ENCODE measurements at places on chromosomes 12 and 14.

DNA sequence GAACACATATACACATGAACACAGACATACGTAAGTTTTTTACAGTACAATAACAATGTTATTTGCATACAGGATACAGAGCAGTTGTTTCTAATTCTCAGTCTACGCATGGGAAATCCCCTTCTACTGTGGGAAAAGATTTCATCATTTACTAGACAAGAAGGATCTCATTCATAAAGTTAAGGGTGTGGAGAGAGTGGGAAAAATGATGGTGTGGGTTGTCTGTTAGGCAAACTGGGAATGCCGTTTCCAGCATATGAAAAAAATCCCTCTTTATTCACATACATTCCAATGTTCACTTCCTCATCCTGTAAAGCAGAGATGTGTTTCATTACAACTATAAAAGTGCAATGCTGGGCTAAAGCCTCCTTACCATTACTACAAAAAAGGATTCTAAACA lies 120.9 kb downstream of the SINHCAF start:
- DNase-seq: no peak

DNA sequence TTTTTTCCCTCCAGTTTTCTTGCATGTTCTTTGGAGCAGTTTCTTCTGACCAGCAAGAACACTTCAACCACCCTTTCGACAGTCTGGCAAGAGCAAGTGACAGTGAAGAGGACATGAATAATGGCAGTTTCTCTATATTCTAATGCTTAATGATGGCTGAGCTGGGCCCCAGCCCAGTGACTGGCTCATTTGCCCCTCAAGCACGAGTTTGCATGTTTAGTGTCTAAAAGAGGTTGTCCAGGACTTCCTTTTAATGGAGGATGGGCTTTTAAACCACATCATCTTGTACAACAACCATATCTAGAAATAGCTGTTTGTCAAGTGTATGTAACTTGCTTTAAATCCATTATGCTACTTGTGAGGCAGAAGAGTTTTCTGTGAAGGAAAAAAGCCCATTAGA lies 28.4 kb downstream of the RAD9B start:
- DNase-seq: no peak

- no peak for DNase-seq
Measured at GRCh38 chr12:131004166-131004565, 50.5 kb downstream of the ADGRD1 start.

GRCh38 chr12:22412581-22412980 lies 78.1 kb upstream of the ST8SIA1 start:
- DNase-seq: no peak

DNA sequence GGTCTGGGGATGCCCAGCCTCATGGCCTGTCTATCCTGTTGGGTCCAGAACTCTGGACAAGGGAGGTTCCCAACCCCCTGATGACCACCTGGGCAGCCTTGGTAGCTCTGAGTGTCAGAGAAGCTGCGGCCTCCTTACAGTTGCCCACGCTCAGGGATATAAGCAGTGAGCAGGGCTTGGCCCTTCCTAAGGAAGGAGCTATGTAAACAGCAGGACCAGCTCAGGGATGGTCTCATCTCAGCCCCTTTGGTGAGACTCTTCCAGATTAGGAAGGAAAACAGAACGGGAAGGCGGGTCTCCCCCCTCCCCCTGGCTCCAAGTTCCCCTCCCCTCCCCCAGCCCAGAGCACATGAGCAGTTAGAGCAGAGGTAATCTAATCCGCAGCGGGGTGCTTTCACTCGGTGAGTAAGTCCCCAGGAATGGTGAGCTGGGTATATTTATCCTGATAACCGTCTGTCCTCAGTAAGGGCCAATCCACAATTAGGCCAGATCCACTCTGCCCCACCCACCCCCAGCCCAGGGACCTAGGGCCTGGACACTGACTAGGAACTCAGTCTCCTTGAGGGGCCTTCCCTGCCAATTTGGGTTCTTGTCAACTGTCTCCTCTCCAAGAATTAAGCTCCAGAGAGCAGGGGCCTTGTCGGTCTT lies 29.5 kb upstream of the RPLP0 start:
- DNase-seq: no peak

- no peak for DNase-seq
Measured at GRCh38 chr12:24212496-24212895, 263.0 kb upstream of the SOX5 start.

GRCh38 chr14:24430682-24431568 lies 1.2 kb downstream of the KHNYN start:
- DNase-seq: peak; percentile 28

GRCh38 chr14:104048758-104049507 lies 36.6 kb upstream of the ASPG start:
- DNase-seq: no peak

- DNase-seq: no peak
Measured at GRCh38 chr14:54366736-54367735, 29.8 kb upstream of the CDKN3 start.

DNA sequence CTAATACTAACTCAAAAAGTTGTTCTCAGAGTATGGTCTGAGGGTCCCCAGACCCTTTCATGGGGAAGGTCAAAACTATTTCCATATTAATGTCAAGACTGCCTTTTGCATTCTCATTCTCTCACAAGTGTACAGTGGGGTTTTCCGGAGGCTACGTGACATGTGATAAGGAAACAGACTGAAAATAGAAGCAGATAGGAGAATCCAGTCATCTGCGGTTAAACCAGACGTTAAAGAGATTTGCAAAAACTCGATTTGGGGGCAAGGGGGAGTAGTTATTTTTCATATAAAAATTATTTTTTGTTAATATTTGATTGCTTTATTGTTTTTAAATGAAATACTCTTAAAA lies 1.0 kb upstream of the NAP1L1 start:
- no peak for DNase-seq

DNA sequence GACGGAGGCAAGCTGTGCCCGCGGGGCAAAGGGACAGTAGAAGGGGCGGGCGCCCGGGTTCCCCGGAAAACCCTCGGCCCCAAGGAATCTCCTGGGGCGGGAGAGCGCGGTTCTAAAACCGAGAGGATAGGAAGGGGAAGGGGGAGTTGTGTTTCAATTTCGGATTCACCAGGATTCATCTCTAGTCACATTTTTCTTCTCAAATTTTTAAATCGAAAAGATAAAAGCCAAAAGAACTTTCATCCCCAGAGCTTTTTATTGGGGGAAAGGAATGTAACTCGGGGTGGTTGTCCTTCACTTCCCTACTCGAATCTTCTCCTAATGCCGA lies 1.4 kb downstream of the BMP4 start:
- DNase-seq: no peak

DNA sequence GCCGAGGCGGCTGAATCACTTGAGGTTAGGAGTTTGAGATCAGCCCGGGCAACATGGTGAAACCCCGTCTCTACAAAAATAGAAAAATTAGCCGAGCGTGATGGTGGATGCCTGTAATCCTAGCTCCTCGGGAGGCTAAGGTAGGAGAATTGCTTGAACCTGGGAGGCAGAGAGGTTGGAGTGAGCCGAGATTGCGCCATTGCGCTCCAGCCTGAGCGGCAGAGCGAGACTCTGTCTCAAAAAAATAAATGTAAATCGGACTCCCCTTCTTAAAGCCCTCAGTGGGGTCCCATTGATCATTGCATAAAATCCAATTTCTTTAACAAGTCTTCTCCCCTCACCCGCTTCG lies 908 bp downstream of the TDP1 start:
- no peak for DNase-seq

DNA sequence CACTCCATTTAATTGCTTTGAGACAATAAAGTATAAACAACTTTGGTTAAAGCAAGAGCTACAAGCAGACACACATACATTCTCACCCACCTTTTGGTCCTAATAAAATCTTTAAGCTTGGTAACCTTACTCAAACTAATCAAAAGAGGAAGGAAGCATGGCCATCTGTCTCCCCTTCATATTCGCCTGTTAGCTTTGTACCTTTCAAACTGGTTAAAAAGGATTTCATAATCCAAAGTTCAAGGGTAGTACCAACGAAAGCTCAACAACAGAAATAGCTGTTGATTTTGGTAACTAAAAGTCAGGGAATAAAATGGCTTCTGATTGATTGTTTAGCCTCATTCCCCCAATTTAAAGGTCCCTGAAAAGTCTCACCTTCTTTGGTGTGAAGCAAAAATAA lies 456.9 kb downstream of the BCAT1 start:
- DNase-seq: no peak

DNA sequence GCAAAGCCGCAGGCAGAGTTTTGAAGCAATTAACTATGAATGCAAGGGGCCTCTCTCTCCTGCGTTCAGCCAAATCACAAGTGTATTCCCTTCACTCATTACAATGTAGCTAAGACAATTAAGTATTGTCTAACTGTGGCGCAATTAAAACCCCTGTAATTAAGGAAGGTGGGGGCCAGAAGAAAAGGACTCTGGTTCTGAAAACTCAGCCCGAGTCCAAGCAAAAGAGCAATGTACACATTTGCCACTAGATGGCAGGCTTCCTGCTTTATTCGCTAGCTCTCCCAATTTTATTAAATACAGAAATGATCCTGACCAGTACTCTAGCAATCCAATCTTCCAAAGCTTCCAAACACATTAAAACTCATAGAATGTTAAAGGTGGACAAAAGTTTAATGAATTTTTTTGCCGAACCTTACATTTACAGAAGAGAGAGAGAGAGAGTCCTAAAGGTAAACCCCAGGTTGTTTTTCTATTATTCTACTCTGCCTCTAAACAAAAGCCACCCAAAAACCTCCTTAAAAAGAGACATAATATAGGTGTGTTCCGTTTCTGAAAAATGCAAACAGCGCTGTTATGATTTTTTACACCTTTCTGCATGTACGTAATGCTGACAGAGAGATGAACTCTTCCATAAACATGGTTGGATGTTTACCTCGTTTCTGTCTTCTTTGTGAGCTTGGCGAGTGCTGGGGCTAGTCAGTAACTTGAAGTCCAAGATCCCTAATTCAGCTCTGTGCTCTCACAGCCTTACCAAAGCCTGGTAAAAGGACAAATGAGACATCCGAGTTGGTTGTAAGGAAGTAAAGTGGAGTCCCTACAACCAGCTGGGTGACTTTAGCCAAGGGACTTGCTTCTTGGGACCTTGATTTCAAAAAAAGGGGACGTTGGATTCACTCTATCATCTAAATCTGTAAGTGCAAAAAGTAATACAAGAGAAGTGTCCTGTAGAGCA lies 50.9 kb upstream of the VASH1 start:
- no peak for DNase-seq

DNA sequence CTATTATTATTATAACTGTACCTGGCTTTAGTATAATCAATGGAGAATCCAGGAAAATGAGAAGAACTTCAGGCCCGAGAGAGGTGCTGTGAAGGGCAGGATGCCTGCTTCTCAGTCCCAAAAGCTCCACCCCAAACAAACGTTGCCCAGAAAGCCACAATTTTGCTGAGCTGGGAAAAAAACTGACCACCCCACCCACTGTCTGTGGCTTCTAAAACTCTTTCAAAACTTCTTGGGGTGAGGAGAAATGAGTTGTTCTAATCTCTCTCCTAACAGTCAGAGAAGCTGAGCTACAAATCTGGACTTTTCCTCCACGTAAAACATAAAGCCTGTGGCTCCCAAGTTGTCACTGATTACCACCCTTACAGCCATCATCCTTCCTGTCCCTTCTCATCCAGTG lies 13.4 kb downstream of the VDR start:
- no peak for DNase-seq

GRCh38 chr14:22540293-22540692 lies 48.7 kb downstream of the DAD1 start:
- no peak for DNase-seq

DNA sequence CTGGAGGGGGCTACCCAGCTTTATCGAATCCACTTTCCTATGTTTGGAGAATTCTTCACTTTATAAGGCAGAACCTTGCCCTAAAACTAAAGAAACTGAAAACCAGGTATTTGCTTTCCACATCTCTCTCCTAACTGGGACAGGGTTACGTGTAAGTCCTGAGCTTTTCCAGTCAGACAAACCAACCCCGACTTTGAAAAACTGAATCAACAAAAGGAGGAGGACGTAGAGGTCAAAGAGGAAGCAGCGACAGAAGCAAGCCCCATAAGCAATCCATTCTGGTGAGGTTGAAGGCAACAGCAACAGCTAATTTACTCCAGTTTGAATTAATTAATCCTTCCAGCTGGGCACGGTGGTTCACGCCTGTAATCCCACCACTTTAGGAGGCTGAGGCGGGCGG lies 47.2 kb downstream of the LRP6 start:
- no peak for DNase-seq

DNA sequence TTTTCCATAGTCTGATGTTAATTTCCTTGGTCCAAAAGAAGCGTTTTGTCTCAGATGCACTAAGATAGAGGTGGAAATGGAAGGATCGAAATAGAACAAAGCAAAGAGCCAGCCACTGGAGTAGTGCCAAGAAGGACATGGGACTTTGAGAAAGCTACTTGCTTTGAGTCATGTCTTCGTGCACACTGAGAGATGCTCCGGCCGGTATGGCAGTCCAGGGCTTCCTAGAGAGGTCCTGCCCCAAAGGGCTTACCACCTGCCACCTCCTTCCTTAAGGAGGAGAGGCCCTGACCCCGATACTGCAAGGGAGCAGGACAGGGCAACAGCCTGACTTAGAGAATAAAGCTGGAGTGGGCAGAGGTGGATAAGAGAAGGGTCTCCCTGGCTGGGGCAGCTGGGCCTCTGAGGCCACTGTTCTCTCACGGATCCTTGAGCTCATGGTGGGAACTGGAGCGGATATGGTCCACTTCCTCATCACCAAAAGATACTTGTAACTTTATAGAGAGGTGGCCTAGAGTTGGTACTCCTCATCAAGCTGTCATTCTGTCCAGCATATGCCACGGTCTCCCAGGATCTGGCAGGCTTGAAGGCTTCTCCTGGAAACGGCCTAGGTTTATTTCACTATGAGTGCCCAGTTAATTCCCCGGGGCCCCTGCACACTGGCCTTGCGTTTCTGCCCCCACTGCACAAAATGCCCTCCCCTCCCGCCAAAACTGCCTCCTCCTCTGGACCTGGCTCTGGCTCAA lies 57.4 kb downstream of the FOXN3 start:
- no peak for DNase-seq

- no peak for DNase-seq
Measured at GRCh38 chr14:25006961-25007795, 42.8 kb downstream of the STXBP6 start.

DNA sequence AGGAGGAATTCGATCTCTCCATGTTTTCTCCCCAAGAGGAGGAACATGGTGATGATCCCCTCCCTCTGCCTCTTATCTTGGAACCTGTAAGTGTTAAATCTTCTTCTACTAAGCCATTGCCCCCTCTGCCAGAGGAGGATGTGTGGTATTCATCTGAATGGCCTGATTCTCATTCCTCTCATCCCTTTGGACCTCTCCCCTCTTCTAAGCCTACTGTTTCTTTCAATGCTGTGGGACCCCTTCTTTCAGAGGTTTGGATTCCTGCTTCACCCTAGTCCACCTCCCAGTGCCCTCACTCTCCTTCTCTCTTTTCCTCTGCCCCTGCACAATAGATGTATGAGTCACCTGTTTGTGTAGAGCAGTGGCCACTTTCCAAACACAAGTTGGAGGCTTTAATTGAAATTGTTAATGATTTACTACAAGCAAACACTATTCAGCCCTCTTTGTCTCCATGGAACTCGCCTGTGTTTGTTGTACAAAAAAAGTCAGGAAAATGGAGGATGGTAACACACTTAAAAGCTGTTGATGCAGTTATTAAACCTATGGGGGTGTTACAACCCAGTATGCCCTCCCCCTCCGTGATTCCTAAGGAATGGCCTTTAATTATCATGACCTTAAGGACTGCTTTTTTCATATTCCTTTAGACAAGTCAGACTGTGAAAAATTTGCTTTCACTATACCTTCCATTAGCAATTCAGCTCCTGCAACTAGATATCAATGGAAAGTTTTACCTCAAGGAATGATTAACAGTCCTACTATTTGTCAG lies 192.1 kb upstream of the ALG10B start:
- DNase-seq: no peak

- DNase-seq: no peak
Measured at GRCh38 chr14:67999290-67999689, 179.7 kb downstream of the RAD51B start.

- peak; percentile 52 for DNase-seq
Measured at GRCh38 chr12:6635375-6635855, 344 bp downstream of the LPAR5 start.
